ENCODE measurements at places on chromosomes 16 and 17.

- DNase-seq = no peak
These were observed 27.0 kb upstream of the RASD1 start for GRCh38 chr17:17523001-17523730.

- peak; percentile 47 for DNase-seq
These were observed 482.6 kb downstream of the NPIPA7 start for GRCh38 chr16:16861546-16861945.

DNA sequence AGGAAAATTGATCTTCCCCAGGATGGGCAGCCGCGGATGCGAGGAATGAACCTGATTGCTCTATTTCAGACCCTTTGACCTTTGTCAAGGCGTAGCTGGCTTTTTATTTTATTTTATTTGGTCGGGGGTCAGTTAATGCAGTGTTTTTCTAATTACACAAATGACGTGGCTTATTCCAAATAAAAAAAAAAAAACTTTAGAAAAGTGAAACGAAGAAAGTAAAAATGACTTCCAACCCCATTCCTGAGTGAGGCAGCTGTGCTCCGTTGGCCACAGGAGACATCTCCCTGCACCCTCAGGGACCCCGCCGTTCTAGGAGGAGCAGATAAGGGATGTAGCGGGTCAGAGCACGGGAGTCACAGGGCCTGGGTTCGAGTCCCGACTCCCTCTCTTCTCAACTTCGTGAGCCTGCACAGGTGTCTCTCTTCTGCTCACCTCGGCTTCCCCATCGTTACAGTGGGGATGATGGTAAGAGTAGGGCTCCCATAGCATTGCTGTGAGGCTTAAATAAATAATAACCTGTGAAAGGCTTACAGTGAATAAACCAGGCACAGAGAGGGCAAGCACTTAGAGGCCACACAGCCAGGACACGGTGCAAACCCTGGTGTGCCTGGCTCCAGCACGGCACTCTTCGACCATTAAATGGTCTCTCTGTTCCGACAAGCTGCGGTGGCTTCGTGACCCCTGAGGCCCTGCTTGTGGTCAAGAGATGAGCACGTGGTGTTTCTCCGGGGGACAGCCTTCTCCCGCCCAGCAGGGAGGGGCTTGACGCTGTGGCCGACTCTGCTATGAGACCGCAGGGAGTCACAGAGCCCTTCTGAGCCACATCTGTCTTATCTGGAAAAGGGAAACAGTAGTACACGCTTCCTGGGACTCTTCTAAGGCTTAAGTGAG, 10.2 kb downstream of the FOXF1 start:
- DNase-seq = no peak

DNA sequence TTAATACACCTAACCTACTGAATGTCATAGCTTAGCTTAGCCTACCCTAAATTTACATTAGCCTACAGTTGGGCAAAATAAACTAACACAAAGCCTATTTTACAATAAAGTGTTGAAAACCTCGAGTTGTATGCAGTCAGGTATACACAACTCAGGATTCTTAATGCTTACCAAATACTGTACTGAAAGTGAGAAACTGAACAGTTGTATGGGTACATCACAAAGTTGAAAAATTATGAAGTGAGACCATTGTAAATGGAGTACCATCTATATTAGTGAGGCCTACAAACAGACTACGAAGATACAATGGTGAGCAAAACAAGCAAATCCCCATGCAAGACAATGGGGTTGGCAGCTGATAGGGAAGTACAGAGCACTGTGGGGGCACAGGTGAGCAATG, 79.7 kb downstream of the VAT1L start:
- no peak for DNase-seq

DNA sequence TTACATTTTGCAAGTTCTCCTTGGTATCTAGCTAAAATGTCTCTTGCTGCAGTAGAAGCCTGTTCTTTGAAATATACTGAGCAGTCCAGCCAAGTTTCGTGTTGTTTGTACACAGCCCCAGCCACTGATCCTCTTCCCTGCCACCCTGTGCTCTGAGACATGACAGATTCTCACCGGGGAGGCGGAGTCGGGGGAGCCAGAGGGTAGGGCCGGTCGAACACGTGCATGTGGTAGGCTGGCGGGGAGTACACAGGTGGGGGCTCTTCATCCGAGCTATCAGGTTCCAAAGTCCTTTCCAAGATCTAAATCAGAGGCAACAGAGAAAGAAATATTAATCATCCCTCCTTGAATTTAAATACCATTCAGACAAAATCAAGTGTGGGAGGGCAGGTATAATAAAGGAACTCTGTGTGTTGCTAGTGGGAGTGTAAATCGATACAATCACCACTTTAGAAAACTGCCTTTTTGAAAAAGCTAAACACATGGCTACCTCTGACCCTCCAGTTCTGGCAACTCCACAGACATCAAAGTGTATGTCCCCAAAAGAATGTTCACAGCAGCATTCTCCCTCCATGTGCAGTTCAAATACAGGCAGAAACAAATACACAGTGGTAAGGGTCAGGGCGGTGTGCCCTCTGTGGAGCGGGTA, 29.7 kb upstream of the MRPS23 start:
- DNase-seq = peak; percentile 20

DNA sequence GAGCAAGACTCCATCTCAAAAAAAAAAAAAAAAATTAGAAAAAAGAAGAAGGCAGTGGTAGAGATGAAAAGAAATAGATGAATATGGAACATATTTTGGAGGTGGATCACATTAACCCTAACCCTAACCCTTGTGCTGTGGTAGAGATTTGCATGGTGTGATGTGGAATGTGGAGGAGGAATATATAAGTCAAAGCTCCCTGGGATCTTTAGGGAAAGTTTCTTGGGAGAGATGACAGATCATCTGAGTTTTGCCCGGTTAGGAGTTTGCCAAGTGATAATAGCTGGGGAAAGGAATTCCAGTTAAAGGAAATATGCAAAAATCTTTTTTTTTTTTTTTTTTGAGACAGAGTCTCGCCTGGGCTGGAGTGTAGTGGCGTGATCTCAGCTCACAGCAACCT, 13.0 kb upstream of the BLMH start:
- no peak for DNase-seq

DNA sequence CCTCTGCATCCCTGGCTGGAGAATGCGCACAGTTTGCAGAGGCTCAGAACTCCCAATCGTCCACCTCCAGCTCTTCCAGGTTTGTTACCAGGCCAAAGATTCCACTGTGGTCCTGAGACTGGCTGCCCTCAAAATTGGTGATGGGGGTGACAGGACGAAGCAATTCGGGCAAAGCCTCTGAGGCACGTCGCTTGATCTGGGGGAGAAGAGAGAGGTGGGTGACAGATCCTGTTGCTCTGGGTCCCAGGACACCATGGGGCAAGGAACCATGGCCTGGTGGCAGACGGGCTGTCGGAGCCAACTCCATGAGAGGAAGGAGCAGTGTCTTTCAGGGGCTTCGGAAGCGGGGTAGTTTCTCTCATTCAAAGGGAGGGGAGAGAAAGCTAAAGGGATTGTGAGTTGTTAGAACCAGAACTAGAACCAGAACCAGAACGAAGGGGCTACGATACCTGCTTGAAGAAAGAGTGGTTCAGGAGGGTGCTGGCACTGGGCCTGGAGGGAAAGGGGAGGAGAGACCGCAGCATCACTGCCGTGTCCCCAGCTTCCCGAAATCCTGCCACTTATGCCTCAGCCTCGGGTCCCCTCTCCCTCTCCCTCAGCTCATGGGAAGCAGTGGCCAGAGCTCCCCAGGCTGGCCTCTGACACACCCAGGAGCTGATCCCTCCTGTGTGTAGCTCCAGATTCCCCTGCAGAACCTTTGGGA, 3.8 kb upstream of the LIMD2 start:
- DNase-seq = no peak

Measured in stimulated activated CD4-positive, alpha-beta T cell treated with anti-CD3 and anti-CD28 coated beads, Interleukin-4, amount 100 ng/mL, for 1 hour (primary cell).